Thymus (tissue), 14 donors: ENCODE measurements at places on chromosomes 1 and 21. TPM values are rescaled to one million over a fixed set of nuclear protein-coding genes. Genes with fewer than 3 reads are reported as not detected.

PTPN7 gene
- 75.2 TPM for polyA plus RNA-seq

DENND2D gene
- 134 TPM for polyA plus RNA-seq

PDZK1 gene
- 1.5 TPM for polyA plus RNA-seq

ADORA3 gene
- polyA plus RNA-seq, result 11.0 TPM

FMO5 gene
- polyA plus RNA-seq, result 4.7 TPM

AIM2 gene
- 7.6 TPM for polyA plus RNA-seq

AVPR1B gene
- polyA plus RNA-seq, result 0.23 TPM

TMCO4 gene
- 11.5 TPM for polyA plus RNA-seq

CYP4A22 gene
- polyA plus RNA-seq, result 0.02 TPM

OR6K3 gene
- not detected for polyA plus RNA-seq

LCE3D gene
- 15.7 TPM for polyA plus RNA-seq

PROX1 gene
- polyA plus RNA-seq, result 0.27 TPM

IFI44 gene
- 124 TPM for polyA plus RNA-seq

HUNK gene
- 0.21 TPM for polyA plus RNA-seq

CR1L gene
- 0.46 TPM for polyA plus RNA-seq

PRELP gene
- polyA plus RNA-seq, result 7.5 TPM

ANKRD35 gene
- 2.7 TPM for polyA plus RNA-seq

IL19 gene
- polyA plus RNA-seq, result 1.0 TPM

TNFSF4 gene
- 4.5 TPM for polyA plus RNA-seq

CAPN9 gene
- 0.46 TPM for polyA plus RNA-seq

KCNQ4 gene
- polyA plus RNA-seq, result 1.1 TPM

S100A9 gene
- 1,119 TPM for polyA plus RNA-seq

MPL gene
- 0.02 TPM for polyA plus RNA-seq

UTS2 gene
- polyA plus RNA-seq, result 6.6 TPM

GABRD gene
- polyA plus RNA-seq, result 1.4 TPM

DIPK1A gene
- polyA plus RNA-seq, result 13.1 TPM

NCF2 gene
- polyA plus RNA-seq, result 13.3 TPM

AQP10 gene
- 0.09 TPM for polyA plus RNA-seq

SELL gene
- polyA plus RNA-seq, result 73.0 TPM

ANKRD34A gene
- 0.89 TPM for polyA plus RNA-seq

AIRE gene
- 52.2 TPM for polyA plus RNA-seq
